ENCODE measurements at places on chromosomes 1 and 21. TPM values are rescaled to one million over a fixed set of nuclear protein-coding genes. Genes with fewer than 3 reads are reported as not detected.

DNA sequence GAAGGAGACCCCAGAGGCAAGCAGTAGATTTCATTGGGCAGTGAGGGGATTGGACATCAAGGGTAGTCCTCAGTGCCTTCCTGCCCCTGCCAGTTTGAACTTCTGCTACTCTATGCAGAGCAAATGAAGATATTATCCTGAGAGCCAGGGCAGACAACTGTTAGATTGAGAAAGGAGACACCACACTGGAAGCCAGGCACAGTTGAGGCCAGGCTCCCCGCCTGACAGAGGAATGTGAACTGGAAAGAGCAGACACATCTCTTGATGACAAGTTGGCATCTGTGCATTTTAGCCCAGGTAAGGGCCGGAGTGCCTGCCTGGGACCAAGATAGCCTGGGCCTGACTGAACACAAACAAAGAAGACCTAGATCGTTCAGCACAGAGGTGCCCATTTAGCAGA lies 16.0 kb downstream of the SH3BGR start:
- H3K36me3 ChIP-seq = no peaks in the 10 kb centered on the region
- no peak for DNase-seq
- H3K27ac ChIP-seq = no peak overlapping the region
- no peaks in the 10 kb centered on the region for H3K4me1 ChIP-seq
- no peaks in the 10 kb centered on the region for H3K27me3 ChIP-seq

DNA sequence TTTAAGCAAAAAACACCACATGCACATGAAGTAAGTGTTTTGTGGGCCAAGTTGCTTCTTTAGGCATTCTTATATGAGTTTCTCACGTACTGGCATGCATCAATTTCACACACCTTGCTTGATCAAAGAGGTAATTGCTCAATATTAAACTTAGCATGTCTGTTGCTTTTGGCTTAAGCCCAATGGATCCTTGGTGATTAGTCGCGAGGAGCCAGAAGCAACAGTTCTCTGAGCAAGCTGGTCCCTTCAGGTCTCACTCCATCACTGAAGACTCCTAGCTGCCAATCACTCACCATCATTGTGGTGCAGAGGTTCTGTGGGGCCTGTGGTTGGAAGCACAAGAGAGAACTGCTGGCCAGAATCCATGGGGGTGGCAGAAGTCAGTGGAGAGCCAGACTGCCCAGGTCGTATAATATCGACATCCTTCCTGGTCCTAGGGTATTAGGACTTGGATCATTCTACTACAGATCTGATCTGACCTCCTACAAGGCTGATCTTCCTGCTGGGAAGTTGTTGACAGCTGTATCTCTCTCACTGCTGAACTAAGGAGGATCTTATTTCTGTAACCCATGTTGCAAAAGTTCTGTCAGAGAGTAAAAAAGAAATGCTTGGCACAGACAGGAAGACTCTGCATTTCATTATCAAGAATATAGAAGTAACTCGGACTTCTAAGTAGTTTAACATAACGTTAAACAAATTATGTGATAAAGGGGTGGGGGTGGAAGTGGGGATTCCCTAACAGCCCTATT lies 140.5 kb downstream of the NTPCR start:
- no peak for DNase-seq
- no peaks in the 10 kb centered on the region for H3K36me3 ChIP-seq
- no peaks in the 10 kb centered on the region for H3K27me3 ChIP-seq
- H3K27ac ChIP-seq = no peak overlapping the region

- no peaks in the 10 kb centered on the region for H3K36me3 ChIP-seq
- H3K4me1 ChIP-seq = no peaks in the 10 kb centered on the region
- no peak for DNase-seq
- H3K27ac ChIP-seq = no peak overlapping the region
These were observed 102.2 kb downstream of the BARHL2 start for GRCh38 chr1:90614872-90615271.

ATAD3B gene
- polyA plus RNA-seq = 23.3 TPM

DNA sequence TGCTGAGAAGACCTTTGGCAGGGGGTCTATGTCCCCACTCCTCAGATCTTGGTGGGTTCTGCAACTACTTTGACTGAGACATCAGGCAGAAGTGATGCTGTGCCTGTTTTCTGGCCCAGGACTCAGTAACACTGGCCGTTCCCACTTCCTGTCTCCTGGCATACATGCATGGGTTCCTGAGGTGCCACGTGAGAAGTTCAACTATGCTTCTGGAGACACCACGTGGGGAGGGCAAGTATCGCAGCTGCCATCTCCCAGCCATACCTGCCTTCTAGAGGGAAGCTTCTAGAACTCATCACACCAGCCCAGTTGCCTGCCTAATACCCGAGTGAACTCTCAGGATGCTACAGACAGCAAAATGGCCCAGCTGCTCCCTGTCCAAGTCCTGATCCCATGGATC lies 65.8 kb downstream of the TRABD2B start:
- no peak overlapping the region for H3K27ac ChIP-seq
- no peaks in the 10 kb centered on the region for H3K4me1 ChIP-seq
- H3K27me3 ChIP-seq = no peaks in the 10 kb centered on the region
- no peak for DNase-seq

PLPPR4 gene
- not detected for polyA plus RNA-seq

PANK4 gene
- polyA plus RNA-seq = 13.7 TPM

DNA sequence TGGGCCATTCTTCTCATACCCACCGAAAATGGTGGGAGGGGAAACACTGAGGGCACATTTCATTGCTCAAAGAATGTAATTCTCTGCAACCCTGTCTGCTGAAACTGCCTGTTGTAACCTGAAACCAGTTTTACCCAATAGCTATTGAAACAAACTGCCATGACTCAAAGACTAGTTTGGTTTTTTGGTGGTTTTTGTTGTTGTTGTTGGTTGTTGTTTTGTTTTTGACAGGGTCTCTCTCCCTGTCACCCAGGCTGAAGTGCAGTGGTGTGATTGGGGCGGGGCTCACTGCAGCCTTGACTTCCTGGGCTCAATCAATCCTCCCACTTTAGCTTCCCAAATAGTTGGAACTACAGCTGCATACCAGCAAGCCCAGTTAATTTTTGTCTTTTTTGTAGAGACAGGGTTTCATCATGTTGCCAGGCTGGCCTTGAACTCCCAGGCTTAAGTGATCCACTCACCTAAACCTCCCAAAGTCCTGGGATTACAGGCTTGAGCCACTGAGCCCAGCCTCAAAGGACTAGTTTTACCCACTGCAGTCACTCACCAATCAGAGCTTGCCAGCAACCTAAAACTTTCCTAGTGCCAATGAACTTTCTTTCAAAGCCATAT lies 2.1 kb upstream of the IPP start:
- peaks cover 31% of the 10 kb centered on the region for H3K4me1 ChIP-seq
- no peaks in the 10 kb centered on the region for H3K36me3 ChIP-seq
- no peaks in the 10 kb centered on the region for H3K27me3 ChIP-seq
- H3K4me3 ChIP-seq = no peak overlapping the region
- no peak overlapping the region for H3K27ac ChIP-seq
- no peak for DNase-seq

DNA sequence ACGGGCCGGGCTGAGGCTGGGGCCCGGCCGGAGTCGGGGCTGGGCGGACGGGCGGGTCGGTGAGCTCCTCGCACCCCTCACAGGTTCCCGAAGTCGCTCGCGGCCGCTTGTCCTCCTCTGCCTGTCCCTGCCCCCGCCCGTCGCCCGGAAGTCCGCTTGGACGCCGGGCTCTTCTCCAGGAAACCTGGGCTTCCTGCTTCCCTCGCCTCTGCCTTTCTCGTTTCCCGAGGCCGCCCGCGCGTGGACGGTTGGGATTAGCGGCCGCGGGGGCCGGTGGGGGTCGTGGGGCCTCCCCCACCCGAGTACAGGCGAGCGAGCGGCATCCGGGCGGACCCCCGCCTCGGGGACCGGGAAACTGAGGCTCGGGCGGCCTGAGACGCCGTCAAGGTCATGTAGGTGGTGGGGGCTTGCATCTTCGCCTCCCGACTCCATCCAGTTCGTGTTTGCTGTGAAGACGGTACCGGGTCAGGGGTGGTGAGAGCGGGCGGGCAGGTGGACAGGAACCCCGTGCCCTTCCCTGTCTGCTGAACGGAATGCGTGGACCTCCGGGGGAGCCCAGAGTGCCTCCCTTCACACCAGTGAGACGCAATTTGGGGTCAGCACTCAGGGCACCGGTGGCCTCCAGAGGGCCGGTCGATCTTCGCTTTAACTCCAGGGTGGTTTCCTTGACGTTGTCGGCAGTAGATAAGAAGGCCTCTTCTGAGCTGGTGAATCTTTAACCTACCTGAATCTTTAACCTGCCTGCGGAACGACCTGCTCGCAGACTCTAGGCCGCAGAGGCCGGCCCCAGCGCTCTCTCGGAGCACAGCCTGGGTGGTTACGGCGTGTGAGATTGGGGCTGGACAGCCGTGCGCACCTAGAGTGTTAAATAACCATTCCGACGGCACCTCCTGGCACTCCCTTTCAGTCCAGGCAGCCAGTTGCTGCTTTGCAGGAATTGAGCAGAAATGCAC lies 686 bp downstream of the ARF1 start:
- no peaks in the 10 kb centered on the region for H3K27me3 ChIP-seq
- peak overlapping the region; percentile 69 for H3K4me3 ChIP-seq
- peak overlapping the region; percentile 96 for H3K27ac ChIP-seq
- H3K36me3 ChIP-seq = no peaks in the 10 kb centered on the region
- DNase-seq = no peak
- peaks cover 56% of the 10 kb centered on the region for H3K4me1 ChIP-seq

DNA sequence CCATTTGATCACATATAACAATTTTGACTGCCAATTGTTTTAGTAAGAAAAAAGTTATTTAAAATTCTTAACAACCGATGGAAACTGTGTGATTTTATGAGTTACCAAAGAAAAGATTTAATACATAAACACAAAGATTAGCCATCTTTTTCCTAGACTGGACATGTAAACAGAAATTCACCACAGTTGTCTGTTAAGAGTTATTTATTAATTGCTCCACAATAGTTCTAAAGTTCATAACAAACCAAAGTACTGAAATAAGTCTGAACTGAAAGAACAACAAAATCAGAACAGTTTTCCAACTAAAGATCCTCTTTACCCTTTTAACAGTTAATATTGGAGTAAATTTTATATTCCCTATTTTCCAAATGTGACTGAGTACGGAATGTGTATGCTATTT lies 8.6 kb downstream of the ZNF281 start:
- no peak overlapping the region for H3K27ac ChIP-seq
- peaks cover 17% of the 10 kb centered on the region for H3K36me3 ChIP-seq
- peaks cover 11% of the 10 kb centered on the region for H3K4me1 ChIP-seq
- H3K27me3 ChIP-seq = no peaks in the 10 kb centered on the region
- DNase-seq = no peak
- H3K4me3 ChIP-seq = no peak overlapping the region

DNA sequence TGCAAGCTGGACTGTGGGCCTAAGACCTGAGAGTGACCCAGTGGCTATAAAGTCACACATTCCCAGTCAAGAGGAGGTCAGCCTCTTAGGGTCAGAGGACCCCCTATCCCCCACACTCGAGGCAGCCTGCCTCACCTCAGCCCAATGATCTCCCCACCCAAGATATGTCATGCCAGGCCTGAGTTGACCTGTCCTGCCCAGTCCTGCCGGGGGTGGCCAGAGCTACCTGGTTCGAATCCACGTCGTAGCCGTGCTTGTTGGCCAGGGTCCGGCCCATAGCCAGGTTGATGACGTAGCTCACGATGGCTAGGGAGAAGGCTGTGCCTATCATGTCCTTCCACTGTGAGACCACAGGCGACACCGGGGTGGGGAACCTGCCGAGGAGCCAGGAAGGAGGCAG lies 15.6 kb downstream of the SLC26A9 start:
- no peaks in the 10 kb centered on the region for H3K36me3 ChIP-seq
- no peak overlapping the region for H3K4me3 ChIP-seq
- no peaks in the 10 kb centered on the region for H3K27me3 ChIP-seq
- no peak overlapping the region for H3K27ac ChIP-seq
- DNase-seq = no peak

GRCh38 chr1:204254031-204254661 lies 40.4 kb upstream of the GOLT1A start:
- H3K36me3 ChIP-seq = no peaks in the 10 kb centered on the region
- no peak overlapping the region for H3K4me3 ChIP-seq
- H3K27me3 ChIP-seq = no peaks in the 10 kb centered on the region
- DNase-seq = peak; percentile 81
- peak overlapping the region; percentile 41 for H3K27ac ChIP-seq

DNA sequence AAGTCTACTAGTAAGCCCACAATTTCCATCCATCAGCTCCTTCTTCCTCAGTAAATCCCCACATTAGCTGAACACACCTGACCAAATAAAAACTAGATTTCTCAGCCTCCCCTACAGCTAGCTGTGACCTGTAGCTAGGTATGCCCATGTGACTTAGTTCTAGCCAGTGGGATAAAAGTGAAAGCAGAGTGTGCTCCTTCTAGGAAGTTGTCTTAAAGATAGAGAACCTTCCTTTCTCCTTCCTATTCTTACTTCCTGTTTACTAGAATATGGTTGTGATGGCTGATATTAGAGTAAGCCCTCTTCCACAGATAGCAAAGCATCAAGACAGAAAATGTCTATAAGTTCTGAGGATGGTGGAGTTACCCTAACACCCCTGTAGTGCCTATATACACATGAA lies 67.0 kb downstream of the PIK3R3 start:
- no peak overlapping the region for H3K4me3 ChIP-seq
- no peak overlapping the region for H3K27ac ChIP-seq
- DNase-seq = peak; percentile 59

GRCh38 chr1:184988506-184988905 lies 14.2 kb upstream of the NIBAN1 start:
- no peaks in the 10 kb centered on the region for H3K36me3 ChIP-seq
- H3K27me3 ChIP-seq = no peaks in the 10 kb centered on the region
- no peak for DNase-seq
- H3K4me3 ChIP-seq = no peak overlapping the region
- H3K4me1 ChIP-seq = peaks cover 11% of the 10 kb centered on the region
- no peak overlapping the region for H3K27ac ChIP-seq

DNA sequence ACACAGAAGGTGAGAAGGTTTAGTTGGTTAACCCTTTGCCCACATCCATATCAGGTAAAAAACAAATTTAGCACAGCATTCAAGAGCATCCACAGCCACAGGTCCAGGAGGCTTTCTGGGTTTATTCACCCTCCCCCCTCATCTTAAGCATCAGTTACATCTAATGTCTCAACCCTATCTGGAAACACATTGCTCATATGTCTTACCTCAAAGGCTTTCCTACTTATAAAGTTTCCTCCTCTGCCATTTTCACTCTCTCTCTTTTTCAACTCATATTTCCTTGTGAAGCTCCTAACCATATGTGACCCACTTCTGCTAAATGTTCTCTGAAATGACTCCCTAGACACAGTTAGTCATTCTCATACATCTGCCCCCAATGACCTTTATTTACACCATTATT lies 47.9 kb upstream of the RUNX1 start:
- DNase-seq = no peak
- no peak overlapping the region for H3K27ac ChIP-seq
- no peak overlapping the region for H3K4me3 ChIP-seq
- no peaks in the 10 kb centered on the region for H3K27me3 ChIP-seq
- H3K4me1 ChIP-seq = peaks cover 5% of the 10 kb centered on the region

- H3K27ac ChIP-seq = no peak overlapping the region
- H3K27me3 ChIP-seq = no peaks in the 10 kb centered on the region
- no peak for DNase-seq
- no peak overlapping the region for H3K4me3 ChIP-seq
- no peaks in the 10 kb centered on the region for H3K36me3 ChIP-seq
These were observed 59.7 kb upstream of the DPYD start for GRCh38 chr1:97980530-97980929.

LRRC8C gene
- 13.0 TPM for polyA plus RNA-seq

GRCh38 chr1:31837451-31838158 lies 21.8 kb upstream of the SPOCD1 start:
- no peaks in the 10 kb centered on the region for H3K36me3 ChIP-seq
- no peak overlapping the region for H3K27ac ChIP-seq
- no peak for DNase-seq
- peaks cover 8% of the 10 kb centered on the region for H3K4me1 ChIP-seq
- no peak overlapping the region for H3K4me3 ChIP-seq
- no peaks in the 10 kb centered on the region for H3K27me3 ChIP-seq

ARHGAP30 gene
- 101 TPM for polyA plus RNA-seq
